Muscle of back (tissue), 13 donors: ENCODE measurements at places on chromosomes 13 and 19. TPM values are rescaled to one million over a fixed set of nuclear protein-coding genes. Genes with fewer than 3 reads are reported as not detected.

CHERP gene
- 29.1 TPM for polyA plus RNA-seq

DNA sequence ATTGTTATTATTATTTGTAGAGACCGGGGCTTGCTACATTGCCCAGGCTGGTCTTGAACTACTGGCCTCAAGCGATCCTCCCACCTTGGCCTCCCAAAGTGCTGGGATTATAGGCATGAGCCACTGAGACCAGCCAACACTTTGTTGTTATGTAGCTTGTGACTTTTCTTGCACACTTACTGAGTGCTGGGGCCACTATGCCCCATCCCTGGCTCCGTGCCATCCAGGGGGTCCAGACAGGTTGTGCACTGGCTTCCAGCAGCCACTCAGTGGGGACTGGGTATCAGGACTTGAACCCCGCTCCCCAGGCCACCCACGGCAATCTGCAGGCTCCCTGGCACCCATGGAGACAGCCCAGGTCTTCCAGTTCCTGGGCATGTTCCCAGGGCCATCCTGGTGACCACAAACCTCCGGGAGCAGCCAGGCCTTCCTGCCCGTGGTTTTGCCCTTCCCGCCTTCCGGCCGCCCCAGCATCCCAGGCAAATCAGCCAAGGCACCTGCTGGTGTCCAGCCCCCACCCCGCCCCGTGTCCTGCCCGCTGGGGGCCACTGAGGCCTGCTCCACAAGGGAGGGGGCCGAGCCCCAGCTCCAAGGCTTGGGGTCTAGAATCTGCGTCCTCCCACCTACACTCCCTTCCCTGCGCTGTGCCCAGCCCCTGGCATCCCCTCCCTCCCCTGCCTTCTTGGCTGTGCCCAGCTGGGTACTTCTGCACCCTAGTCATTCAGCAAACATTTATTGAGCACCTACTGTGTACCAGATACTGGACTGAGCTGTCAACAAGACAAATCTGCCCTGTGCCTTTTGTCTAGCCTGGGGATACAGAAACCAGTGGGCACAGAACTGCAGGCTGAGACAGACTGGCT, 23.7 kb upstream of the SEMA6B start:
- no peak for DNase-seq

GRCh38 chr19:38850976-38851621, 1.3 kb upstream of the HNRNPL start:
- peak; percentile 25 for DNase-seq

TUBA3C gene
- polyA plus RNA-seq, result not detected

LYL1 gene
- 6.3 TPM for polyA plus RNA-seq

CPB2 gene
- 0.14 TPM for polyA plus RNA-seq

DNA sequence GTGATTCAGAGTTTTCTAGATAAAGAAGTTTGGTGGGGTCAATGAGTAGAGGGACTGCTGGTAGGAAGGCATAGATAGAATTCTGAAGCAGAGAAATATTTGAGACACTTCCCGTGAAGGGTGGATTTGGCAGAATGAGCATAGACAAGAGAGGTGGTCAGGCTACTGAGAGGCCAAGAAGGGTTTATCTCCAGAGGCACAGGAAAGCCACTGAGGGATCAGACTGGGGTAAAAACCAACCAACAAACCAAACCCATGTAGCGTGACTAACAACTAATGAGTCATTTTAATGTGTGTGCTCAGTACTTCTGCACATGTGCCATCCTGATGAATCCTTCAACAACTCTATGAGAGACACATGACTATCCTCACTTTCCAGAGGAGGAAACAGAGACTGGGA, 60.0 kb upstream of the SERP2 start:
- DNase-seq, result peak; percentile 67

- DNase-seq, result no peak
These were observed 152.5 kb upstream of the SOX1 start for GRCh38 chr13:111914241-111915103.

IZUMO2 gene
- not detected for polyA plus RNA-seq

- DNase-seq, result no peak
These were observed 9.2 kb upstream of the ATP12A start for GRCh38 chr13:24670961-24671381.

FPR3 gene
- polyA plus RNA-seq, result 0.71 TPM

DNA sequence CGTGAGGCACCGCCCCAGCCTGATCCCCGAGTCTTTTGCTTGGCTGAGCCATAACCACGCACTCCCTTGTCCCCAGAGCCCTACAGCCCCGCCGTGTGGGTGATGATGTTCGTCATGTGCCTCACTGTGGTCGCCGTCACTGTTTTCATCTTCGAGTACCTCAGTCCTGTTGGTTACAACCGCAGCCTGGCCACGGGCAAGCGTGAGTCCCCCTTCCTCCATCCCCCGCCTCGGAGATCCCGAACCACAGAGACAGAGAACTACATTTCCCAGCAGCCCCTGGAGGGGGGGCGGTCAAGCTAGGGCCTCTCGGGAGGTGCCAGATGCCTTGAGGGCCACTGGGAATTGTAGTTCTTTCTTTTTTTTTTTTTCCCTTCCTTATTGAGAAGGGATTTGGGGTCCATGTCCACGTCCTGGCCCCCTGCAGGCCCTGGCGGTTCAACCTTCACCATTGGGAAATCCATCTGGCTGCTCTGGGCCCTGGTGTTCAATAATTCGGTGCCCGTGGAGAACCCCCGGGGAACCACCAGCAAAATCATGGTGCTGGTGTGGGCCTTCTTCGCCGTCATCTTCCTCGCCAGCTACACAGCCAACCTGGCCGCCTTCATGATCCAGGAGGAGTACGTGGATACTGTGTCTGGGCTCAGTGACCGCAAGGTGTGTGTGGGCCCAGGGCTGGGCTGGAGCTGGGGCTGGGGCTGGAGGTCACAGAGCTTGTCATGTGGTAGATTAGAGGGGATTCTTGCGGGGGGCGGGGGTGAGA, 25.9 kb downstream of the GRIN2D start:
- DNase-seq, result peak; percentile 71

- no peak for DNase-seq
These were observed 109.7 kb downstream of the GNG7 start for GRCh38 chr19:2592824-2593223.

PEG3 gene
- 235 TPM for polyA plus RNA-seq

GRCh38 chr13:42320375-42320787, 48.4 kb downstream of the AKAP11 start:
- no peak for DNase-seq

DZIP1 gene
- 36.4 TPM for polyA plus RNA-seq

GRCh38 chr19:34471906-34472700, 9.5 kb upstream of the WTIP start:
- no peak for DNase-seq

DNA sequence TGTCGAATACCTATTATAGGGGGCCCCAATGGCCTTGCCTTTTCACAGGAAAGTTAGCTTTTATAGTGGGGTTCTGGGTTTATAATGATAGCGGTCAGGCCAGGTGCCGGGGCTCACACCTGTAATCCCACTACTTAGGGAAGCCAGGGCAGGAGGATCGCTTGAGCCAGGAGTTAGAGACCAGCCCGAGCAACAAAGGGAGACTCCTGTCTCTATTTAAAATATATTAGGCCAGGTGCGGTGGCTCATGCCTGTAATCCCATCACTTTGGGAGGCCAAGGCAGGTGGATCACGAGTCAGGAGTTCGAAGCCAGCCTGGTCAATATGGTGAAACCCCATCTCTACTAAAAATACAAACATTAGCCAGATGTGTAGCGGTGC, 7.3 kb downstream of the RPS11 start:
- no peak for DNase-seq

DNA sequence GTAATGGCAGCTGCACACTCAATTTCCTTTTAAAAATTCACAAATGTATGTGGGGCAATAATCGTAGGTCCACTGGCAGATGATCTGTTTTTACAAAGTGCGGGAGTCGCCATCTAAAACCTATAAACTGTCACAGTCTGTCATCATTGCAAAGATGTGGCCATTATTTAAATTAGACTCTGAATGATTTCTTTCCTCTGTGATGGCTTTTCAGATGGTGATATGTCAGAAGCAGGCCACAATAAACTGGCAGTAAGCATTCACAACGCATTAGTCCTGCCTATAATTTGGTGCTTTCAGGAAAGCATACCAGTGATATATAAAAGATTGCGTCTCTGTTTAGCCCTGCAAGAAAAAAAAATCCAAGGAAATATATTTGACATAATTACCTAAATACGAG, 226.8 kb downstream of the TBC1D4 start:
- DNase-seq, result no peak

DNA sequence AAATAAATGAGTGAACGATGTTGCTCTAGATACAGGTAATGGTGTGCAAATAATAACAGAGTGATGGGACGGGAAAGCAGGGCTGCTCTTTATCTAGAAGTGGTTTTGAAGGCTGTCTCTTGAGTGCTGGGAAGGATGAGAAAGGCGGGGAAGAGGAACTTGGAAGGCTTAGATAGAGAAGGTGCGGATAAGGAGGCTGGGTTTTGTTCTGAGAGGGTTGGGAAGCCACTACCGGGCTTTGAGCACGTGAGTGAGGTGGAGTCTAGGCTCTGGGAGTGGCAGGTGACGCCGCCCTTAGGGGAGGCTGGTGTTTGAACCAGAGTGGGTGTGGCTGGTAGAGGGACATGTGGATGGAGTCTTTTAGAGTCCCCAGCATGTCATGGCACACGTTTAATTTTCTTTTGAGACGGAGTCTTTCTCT, 811 bp downstream of the ARMC6 start:
- peak; percentile 47 for DNase-seq

MUC16 gene
- 0.18 TPM for polyA plus RNA-seq

- DNase-seq, result no peak
These were observed 19.6 kb upstream of the B3GNT3 start for GRCh38 chr19:17775245-17775927.

FARP1 gene
- polyA plus RNA-seq, result 70.1 TPM

- no peak for DNase-seq
These were observed 9.3 kb downstream of the POU2F2 start for GRCh38 chr19:42122691-42123607.

DNA sequence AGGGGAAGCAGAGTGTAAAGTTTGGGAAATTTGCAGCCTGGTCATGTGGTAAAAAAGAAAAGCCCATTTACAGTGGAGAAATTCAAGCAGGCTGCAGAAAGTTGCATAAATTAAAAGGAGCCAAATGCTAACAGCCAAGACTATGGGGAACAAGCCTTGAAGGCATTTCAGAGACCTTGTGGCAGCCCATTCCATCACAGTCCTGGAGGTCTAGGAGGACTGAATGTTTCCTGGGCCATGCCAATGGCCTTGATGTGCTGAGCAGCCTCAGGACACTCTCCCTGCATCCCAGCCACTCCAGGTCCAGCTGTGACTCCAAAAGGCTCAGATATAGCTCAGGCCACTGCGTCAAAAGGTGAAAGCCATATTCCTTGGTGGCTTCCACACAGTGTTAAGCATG, 1202.4 kb upstream of the ATXN8OS start:
- no peak for DNase-seq

GRCh38 chr19:50667759-50668231, 18.6 kb downstream of the C19orf81 start:
- DNase-seq, result no peak

NTF4 gene
- polyA plus RNA-seq, result 5.0 TPM

GRCh38 chr13:47680748-47681147, 320.3 kb downstream of the SUCLA2 start:
- DNase-seq, result no peak
